T-helper 22 cell (primary cell): ENCODE measurements at places on chromosomes 3 and 15.

DNA sequence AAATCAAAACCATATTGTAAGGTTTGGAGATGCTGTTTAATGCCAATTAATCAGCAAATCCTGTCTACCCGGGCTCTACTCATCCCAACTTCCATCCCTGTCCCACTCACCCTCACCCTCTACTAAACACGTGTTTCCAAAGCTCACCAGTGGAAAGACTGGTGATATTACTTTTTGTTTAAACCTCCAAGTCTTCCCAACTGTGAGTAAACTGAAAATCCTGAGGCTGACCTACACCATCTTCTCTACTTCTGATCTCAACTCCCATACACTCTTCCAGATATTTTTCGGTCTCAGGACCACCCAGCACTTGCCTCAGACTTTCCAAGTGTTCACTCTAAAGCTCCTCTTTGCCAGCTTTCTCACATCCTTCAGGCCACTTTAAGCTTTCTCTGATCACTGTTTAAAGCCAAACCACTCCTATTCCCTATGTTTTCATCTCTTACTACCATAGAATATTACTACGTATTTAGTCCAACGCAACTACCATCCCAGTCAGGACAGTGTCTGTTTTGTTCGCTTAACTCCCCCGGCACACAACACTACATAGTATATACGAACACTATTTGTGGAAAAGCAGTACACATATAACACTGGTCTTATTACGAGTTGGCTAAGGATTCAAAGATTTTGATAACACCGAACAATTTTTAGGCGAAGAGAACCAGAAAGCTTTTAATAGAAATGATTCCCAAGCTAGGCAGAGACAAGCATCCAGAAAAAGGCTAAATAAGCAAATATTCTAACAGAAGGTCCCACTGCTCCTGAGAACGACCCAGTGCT, 684 bp downstream of the RPL4 start:
- no peak for DNase-seq

- no peak for DNase-seq
These were observed 173.8 kb downstream of the FNDC3B start for GRCh38 chr3:172213200-172213599.

DNA sequence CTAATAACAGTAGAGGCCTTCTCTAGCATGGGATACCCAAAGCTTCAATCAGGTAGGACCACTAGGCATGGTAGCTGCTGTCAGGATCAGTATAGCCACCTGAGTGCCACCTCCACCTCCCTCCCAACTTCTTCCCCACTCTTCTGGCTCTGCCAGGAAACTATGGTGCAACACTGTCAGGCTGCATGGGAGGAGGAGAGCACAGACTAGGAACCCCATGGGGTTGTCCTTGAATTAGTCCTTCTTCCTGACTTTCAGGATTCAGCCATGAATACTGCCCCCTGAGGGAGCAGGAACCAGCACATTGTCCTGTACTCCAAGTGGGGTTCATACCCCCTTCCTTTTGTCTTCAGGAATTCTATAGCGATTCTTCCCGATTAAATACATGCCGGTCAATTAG, 340.8 kb upstream of the ONECUT1 start:
- no peak for DNase-seq

DNA sequence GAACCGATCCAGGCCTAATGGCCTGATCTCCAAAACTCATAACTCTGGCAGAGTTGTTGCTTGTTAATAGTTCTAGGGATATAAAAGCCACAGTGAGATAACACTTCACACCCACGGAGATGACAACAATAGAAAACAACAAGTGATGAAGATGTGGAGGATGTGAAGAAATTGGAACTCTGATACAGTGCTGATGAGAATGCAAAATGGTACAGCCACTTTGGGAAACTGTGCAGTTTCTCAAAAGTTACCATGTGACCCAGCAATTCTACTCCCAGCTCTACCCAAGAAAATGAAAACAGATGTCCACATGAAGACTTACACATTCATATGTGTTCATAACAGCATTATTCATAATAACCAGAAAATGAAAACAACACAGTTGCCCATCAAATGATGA, 3.8 kb downstream of the CMTM7 start:
- DNase-seq, result no peak

- DNase-seq, result no peak
These were observed 317.4 kb downstream of the C3orf38 start for GRCh38 chr3:88467191-88467590.

GRCh38 chr3:140288595-140288994, 353.6 kb downstream of the CLSTN2 start:
- no peak for DNase-seq

GRCh38 chr3:46012246-46012645, 15.0 kb downstream of the XCR1 start:
- DNase-seq, result no peak

- no peak for DNase-seq
These were observed 53.1 kb downstream of the SPSB4 start for GRCh38 chr3:141104151-141104821.

- DNase-seq, result no peak
These were observed 866.9 kb downstream of the ROBO1 start for GRCh38 chr3:78900880-78901279.

GRCh38 chr3:115741650-115742049, 118.3 kb downstream of the GAP43 start:
- no peak for DNase-seq

DNA sequence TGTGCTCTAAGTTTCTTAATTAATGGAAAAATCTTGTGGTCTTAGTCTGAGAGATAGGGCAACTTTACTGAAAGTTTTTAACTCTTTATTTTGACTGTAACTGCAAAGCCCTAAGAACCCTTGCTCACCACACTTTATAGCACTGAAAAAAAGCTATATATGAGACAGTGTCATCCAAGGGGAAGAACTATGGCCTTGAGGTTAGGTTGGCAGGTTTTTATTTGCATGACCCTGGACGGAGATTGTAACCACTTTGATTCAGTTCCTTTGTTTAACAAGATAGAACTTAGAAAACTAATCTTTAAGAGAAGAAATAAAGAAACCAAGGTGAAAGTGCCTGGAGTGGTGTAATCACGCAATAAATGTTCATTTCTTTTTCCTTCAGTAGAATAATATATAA, 30.6 kb upstream of the LYSMD4 start:
- no peak for DNase-seq

DNA sequence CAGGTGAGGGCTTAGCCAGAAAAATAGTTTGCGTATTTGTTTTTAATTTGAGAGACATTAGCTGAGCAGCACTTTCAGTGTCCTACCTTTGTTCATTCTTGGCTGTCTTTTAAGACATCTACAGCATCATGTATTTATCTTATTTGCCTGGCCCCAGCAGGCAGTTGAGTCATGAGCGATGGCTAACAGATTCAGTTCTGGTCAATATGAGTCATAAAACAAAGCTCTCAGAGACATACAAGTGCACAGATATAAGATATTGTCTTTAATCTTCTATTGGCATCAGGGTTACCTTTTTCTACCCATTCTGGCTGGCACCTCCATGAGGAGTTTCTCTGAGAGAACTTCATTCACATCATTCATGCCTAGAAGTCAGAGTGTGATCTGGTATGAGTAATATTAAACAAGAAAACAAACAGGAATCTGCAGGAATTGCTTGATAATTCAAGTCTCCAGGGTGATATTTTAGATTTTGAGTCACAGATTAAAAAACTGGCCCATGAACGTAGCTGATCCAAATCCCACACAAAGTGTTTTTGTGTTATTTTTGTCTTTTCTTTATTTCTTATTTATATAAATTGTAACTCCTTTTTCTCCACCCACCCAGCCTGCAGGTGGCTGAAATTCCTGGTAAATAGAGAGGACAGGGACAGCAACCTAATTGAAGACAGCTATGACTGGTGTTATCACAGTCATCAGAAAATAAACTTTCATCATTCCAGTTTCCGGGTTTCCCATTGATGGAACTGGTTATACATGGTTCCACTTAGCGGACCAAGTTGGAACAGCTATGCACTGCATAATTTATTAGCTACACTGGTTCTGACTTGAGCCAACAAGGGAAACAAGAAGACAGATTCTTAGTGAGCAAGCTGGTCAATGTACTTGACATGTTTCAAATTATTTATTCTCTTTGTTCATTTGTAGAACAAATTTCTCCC, 47.3 kb downstream of the PLSCR2 start:
- DNase-seq, result no peak

- no peak for DNase-seq
These were observed 225.3 kb upstream of the EPHA3 start for GRCh38 chr3:88882121-88882520.

- DNase-seq, result no peak
These were observed 25.5 kb downstream of the OSBPL10 start for GRCh38 chr3:31955581-31955980.

DNA sequence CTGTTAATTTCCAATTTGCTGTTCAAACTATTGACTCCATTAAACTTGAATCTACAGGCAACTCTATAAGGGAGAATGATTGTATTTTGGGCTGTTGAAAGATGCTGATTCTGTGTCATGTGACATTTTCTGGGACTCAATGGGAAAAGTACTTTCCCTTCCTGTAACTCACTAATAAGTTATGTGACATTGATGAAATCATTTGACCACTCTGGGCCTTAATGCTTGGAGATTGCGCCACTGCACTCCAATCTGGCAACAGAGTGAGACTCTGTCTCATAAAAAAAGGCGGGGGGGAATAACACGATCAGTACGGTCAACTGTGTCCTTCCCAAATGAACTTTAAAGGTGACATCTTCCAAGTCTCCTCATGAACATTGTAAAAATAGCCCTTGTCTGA, 215.2 kb upstream of the SGO1 start:
- DNase-seq, result no peak

DNA sequence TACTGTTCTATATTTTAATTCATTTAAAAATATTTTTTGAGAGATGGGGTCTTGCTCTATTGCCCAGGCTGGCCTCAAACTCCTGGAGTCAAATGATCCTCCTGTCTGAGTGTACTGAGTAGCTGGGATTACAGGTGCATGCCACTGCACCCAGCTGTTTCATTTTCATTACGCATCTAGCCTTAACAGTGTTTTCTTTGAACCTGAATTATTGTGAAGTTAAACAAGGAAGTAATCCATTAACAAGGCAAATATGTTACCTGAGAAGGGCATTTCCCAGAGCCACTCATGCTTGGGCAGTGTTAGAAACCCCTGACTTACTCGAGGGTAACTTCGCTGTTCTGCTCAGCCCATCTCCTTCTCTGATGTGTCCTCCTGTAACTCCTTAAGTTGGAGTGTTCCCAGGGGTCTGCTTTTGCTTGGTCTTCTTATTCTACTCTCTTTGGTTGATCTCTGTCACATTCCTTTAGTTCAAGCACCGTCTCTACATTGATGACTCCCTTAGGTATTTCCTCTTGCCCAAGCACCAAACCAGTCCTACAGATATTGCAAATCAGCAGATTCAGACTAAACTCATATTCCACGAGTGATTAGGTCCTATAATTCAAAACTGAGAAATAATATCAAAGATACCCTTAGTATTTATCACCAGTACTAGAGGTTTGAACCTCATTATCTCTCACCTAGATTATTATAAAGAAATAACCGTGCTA, 107.9 kb downstream of the STAC start:
- DNase-seq, result no peak

DNA sequence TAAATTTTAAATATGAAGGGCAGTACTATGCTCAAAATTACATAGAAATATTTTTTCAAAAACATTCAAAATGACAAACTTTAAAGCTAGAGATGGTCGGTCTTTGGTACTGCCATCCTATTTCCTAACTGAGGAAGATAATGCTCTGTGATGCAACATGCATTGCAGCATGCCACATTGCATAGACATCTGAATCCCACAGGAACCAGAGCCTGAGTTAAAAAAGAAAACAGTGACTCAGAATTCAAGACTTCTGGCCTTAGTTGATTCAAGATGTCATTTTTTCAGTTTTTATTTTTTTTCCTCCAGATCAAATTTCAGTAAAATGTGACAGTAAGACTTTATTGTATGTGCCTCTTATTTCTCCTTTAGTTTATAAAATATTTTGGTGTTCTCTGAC, 33.1 kb downstream of the TP63 start:
- no peak for DNase-seq

GRCh38 chr3:119586733-119587172, 7.5 kb downstream of the ADPRH start:
- DNase-seq, result no peak

DNA sequence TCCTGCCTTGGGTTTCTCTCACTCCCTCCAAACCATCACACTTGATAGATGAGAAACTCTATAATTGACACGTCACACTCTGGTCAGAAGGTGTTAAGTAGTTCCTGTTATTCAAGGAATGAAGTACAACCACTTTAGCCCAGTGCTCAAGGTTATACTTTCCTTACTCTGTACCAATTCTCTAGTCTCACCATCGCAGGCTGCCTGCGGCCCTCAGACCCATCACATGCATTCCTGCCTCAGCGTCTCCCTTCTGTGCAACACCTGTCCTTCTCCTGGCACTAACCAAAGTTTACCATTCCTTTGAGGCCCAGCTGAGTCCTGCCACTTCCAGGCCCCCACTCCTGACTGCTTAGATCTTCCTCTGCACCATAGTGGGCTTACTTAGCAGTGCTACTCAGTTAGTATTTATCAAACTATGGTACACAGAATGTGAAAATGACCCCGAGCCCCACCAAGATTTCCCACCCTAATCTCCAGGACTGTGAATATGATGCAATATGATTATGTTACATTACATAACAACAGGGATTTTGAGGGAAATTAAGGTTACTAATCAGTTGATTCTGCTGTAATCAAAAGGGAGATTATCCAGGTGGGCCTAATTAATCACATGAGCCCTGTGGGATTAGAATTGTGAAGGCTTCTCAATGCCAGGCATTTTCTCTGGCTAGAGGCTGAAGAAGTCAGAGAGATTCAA, 36.2 kb downstream of the SPINK8 start:
- no peak for DNase-seq

DNA sequence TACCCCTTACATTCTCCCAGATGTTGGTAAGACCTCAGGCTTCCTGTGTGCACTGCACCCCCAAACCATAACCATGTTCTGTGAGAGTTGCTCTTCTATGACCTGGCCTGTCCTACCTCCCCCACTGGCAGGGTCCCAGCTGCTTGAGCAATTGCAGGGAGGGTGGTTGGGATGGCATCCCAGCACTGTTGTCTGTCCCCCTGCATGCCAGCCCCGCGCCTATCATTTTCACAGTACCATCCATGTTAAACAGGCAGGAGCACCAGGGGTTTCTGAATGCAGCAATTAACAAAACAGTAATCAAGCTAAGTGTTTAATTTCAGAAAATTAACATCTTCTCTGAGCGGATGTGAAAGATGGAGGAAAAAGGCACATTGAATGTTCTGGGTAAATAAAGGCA, 345.5 kb downstream of the EPHB1 start:
- no peak for DNase-seq

GRCh38 chr3:194989241-194989640, 281.7 kb downstream of the XXYLT1 start:
- no peak for DNase-seq

- no peak for DNase-seq
These were observed 9.9 kb upstream of the ETFA start for GRCh38 chr15:76321171-76321570.

- no peak for DNase-seq
These were observed 30.1 kb upstream of the IP6K2 start for GRCh38 chr3:48747015-48747615.

DNA sequence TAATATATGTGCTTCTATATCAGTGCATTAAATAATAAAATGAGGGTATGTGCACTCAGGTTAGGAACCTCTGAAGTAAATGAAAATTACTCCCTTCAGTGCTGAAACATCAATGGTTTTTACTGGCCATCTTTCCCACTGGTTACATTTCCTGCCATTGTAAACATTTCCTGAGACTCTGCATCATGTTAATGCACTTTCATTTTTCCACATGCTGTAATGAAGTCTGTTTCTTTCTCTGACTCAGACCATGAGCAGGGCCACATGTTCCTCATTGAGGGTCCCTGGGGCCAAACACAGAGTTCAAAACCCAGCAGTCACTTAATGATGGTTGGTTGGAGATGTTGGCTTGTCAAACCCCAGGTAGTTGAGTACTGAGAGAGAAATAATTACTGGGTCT, 15.3 kb downstream of the FAM3D start:
- no peak for DNase-seq
